T-helper 2 cell treated with Interferon-gamma antibody and Interleukin-4, amounts not matched to agents 5 μg/mL and 100 μg/mL, for 36 hours (primary cell): ENCODE measurements at places on chromosomes 6 and 20.

GRCh38 chr20:59752101-59752586, 147.8 kb downstream of the PHACTR3 start:
- no peak for DNase-seq

- DNase-seq = peak; percentile 58
Measured at GRCh38 chr20:5528719-5529256, 212.0 kb upstream of the PROKR2 start.

DNA sequence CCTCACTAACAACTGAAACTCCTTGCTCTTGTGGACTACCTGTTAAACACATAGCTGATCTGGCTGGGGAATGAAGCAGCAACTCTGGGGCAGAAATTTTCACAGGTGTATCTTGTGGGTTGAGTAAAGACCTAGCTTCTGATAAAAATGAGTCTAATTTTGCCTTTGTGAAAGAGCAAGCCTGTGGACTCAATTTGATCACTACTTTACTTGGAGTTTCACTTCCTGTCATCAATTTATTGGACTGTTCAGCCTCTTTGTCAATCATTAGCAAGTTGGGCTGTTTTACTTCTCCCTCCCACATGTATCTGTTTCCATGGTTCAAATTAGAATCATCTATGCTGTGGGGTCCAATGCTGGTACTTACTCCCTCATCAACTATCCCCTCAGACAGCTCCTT, 29.6 kb upstream of the CRIP3 start:
- no peak for DNase-seq

DNA sequence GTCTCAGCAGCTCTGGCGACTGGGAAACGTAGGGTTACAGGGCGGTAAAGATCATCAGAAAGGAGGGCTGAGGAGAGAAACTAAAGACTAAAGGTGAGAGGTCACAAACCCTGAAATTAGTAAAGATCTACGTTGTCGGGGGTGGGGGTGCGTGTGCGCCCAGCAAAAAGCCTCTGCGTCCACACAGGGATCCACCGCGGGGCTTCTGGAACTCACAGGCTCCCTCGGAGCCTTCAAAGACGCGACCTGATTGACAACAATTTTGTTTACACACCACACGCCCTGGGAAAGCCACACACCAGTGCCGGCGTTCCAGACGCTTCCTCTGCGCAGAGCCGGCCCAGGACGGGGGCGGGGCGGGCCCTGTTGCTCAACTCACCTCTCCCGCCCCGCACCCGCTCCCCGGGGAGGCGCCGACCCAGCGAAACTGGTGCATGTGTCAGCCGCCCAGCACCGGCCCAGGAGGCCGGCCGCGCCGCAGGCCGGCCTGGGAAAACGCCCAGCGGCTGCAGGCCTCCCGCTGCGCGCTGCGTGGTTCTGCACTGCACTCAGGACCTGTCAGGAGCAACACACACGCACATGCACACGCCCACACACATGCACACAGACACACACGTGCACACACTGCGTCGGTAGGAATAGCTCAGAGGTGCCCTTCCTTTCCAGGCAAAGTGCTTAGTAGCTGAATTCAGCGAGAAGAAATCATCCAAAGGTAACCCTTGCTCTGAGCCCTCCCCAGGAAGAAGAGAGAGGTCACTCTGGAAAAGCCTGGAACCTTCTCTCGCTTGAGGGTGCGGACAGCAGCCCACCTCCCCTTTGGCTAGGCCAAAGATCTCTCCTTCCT, 57.2 kb upstream of the ARID1B start:
- peak; percentile 58 for DNase-seq

DNA sequence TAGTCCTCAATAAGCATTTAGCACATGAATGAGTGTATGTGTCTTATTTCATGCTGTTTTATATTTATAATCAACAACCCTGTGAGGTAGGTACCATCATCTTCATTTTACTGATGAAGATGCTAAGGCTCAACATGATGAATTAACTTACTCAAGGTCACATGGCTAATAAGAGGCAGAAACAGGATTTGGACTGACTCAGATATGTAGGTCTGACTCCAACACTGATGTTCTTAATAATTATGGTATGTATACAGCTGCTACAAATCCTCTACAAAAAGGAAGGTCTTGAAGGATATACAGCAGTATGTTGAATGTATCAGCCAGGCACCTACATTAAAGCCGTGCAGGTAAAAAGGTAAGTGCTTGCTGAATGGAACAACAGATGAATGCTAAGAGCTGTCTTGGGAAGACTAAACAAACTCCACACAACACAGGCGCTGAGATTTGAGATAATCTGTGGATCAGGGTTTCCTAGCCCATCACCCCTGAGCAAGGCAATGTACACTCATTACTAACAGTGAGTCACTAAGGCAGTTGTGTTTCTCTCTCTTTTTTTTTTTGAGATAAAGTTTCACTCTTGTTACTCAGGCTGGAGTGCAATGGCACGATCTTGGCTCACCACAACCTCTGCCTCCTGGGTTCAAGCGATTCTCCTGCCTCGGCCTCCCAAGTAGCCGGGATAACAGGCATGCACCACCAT, 31.9 kb downstream of the TTI1 start:
- peak; percentile 38 for DNase-seq

GRCh38 chr20:1707588-1708449, 50.2 kb upstream of the SIRPG start:
- no peak for DNase-seq

- no peak for DNase-seq
Measured at GRCh38 chr6:25280344-25281074, 1.3 kb downstream of the CARMIL1 start.

DNA sequence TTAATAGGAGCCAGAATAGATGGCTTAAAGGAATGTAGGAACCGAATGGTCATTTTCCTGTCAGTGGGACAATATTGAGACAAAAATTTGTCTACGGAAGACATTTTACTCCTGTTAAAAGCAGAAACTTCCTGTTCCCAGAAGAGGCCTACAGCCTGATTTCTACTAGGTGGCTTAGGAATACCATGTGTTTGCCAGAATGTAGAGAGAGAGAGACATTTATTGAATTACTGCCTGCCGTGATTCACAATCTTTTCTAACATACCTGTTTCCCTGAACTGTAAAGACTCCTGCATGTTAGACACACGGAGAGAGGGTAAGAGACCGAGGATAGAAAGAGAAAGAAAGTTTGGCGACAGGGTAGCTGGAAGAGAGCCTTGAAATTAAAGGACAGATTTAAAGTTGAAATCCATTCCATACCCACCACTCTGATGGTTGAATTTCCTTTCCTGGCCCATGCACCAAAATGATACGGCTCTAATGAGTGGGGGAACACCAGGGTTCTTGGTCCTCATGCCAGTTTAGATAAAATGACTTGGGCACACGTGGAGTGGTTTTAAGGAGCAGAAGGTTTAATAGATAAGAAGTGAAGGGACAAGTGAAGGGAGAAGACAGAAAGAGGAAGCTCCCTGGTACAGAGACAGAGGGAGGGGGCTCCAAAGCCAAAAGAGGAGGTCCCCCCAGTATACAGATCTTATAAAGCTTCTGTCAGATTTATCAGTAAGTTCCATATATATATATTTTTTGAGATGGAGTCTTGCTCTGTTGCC, 22.5 kb downstream of the NCOA3 start:
- DNase-seq = no peak

GRCh38 chr6:21691685-21692346, 98.3 kb downstream of the SOX4 start:
- no peak for DNase-seq

DNA sequence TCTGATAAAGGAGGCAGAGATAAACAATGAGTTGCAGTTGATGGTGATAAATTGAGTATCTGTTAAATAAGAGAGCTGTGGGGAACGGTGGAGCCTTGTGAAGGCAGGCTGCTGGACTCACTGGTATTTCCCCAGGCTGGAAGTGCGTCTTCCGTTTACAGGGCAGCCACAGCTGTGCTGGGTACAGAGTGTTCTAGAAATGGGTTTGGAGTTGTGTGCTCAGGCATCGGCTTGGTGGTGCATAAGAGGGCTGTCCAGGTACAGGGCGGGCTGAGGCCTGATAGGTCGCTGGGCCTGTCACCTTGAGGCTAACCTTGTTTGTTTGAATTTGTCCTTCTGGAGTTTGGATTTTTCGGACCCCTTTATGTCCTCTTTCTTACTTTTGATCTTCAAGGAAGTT, 39.3 kb downstream of the ARID1B start:
- DNase-seq = no peak

DNA sequence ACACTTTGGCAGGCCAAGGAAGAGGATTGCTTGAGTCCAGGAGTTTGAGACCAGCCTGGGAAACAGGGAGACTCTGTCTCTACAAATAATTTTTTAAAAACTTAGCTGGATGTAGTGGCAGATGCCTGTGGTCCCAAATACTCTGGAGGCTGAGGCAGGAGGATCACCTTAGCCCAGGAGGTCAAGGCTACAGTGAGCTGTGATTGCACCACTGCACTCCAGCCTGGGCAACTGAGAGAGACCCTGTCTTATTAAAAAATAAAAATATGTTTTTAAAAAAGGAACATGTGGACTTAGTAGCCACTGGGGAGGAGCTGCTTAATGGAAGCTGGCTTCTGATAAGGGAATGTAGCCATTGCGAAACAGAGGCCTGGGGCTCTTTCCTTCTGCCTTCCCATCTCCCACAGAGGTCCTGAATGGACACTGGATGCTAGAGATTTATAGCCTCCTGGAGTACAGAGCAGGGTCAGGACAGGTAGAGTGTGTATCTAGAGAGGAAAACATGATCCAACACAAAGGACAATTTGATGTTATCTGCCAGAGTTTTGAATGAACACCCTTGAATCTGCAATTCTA, 21.7 kb upstream of the GMNN start:
- no peak for DNase-seq

DNA sequence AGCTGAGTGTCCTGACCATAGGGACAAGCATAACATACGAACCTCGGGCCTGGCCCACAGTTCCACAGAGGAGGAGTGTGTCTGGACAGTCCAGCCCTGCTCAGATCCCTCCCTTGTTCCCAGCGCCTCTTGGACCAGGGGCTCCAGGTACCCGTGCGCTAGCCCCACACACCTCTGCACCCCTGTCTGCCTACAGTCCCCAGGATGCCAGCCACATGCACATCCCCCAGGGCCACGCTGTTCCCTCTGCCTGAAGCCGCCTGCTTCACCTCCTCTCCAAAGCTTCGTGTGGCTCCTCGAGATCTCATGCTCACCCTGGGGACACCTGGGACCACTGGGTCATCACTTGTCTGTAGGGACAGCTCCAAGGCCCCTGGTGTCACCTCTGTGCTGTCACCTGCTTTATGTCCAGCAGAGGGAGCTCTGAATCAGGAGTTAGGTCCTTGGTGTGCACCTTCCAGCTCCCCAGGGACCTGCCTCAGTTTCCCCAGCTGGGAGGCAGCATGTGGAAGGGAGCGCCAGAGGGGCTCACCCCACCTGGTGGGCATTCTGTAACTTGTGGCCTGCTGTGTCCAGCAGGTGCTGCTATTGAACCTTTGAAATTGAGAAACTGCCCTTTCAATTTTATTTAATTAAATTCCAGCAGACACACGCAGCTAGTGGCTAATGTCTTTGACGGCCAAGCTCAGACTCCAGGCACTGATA, 7.3 kb upstream of the YTHDF1 start:
- DNase-seq = peak; percentile 21

- DNase-seq = no peak
Measured at GRCh38 chr6:39273406-39273821, 40.8 kb downstream of the KCNK17 start.

DNA sequence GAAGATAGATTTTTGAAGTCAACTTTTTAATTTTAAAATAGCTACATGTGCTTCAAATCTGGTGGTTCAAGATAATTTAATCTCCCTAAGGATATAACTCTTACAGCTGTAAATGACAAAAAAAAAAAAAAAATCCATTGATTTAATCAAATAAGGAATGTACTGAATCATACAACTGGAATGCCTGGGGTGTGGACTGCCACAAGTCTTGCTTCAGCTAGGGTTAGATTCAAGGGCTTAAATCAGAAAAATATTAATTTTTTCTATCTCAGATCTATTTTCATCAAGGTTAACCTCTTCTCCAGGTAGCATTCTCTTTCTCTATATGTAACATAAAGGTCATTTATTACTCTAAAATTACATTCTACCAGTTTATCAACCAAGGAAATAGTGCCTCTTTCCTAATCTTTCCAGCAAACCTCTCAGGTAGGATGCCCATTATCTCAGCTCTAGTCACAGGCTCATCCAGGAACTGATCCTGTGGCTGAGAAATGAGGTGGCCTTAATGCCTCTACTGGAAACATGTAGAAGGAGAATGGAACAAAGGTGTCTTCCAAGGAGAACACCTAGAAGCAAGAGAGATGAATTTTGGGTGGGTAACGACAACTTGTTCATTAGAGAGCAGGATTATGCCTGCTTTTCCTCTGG, 466.9 kb downstream of the CBLN4 start:
- no peak for DNase-seq

DNA sequence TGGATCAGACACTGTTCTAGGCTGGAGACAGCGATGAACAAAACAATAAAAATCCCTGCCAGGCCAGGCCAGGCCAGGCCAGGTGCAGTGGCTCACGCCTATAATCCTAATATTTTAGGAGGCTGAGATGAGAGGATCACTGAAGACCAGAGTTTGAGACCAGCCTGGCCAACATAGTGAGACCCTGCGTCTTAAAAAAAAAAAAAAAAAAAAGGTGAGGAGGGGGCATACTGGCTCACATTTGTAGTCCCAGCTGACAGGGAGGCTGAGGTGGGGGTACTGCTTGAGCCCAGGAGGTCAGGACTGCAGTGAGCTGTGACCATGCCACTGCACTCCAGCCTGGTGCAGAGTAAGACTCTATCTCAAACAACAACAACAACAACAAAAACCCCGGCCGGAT, 4.5 kb downstream of the MUCL3 start:
- DNase-seq = no peak

GRCh38 chr20:2883726-2884637, 10.7 kb downstream of the PTPRA start:
- no peak for DNase-seq

DNA sequence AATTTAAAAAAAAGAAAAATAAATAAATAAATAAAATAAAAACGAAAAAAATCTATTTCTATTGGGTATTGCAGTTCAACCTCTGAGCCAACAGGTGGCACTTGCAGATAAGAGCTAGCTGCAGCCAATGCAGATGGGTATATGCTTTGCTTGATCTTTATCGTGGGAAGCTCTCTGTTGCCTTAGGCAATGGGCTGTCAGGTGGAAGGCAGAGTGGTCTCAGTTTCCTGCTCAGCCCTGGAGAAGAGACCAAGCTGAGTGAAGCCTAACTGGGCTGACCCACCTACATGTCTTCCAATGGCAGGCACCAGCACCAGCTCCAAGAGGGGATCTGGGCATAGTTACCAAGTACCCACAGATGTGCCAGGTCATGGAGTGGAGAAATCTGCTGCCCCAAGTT, 95.0 kb downstream of the AK9 start:
- DNase-seq = no peak

DNA sequence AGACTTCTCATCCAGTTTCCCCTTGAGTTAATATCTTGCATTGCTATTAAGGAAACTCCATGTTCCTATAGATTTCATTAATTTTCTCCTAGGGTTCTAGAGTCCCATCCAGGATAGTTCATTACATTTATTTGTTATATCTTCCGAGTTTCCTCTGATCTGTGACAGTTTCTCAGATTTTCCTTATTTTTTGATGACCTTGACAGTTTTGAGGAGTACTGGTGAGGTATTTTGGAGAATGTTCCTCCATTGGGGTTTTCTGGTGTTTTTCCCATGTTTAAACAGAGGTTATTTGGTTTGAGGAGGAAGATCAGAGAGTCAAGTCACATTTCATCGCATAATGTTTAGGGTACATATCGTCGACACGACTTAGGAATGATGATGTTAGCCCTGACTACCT, 67.7 kb downstream of the LAMP5 start:
- no peak for DNase-seq

- no peak for DNase-seq
Measured at GRCh38 chr6:81051952-81052351, 700.5 kb downstream of the TENT5A start.
